Fibroblast of gingiva (primary cell): ENCODE measurements at places on chromosomes 6 and 20.

DNA sequence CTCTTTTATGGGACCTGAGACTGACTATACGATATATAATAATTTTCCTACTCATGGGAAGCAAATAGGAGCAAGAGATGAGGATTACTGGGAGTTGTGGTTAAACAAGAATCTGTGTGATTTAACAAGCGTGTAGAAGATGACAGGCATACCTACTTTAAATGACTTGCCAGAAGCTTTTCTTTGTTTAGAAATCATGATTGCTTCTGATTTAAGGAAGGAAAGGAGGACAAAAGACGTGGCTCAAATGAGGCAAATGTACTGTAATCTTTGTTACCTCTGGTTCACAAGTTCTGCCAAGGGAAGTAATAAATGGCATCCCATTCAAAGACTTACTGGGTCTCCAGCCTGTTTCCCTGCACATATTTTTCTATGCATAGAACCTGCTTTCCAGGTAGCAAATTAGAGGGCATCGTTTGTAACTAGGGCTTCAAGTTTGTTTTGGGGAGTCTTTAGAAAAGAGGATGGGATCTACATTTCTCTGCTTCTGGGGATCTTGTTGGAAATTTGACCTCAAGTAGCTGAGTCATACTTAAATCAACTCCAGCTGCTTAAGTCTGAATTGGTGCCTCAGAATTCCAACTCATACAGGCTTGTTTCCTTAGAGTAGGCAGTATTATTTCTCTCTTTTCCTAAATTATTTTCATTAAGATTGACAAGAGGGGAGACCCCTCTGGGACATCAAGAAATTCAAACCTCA, 2.9 kb upstream of the TRMT11 start:
- DNase-seq: peak; percentile 72

GRCh38 chr20:10965936-10966470, 292.2 kb upstream of the JAG1 start:
- DNase-seq: peak; percentile 11

GRCh38 chr6:150176152-150176551, 33.3 kb downstream of the PPP1R14C start:
- DNase-seq: no peak

- DNase-seq: no peak
Measured at GRCh38 chr6:3381233-3381921, 75.5 kb downstream of the SLC22A23 start.

GRCh38 chr6:139539852-139540251, 165.4 kb upstream of the CITED2 start:
- peak; percentile 94 for DNase-seq

- DNase-seq: no peak
Measured at GRCh38 chr6:33174784-33175183, 17.5 kb downstream of the COL11A2 start.

- DNase-seq: peak; percentile 70
Measured at GRCh38 chr6:15026832-15027231, 219.0 kb upstream of the JARID2 start.

DNA sequence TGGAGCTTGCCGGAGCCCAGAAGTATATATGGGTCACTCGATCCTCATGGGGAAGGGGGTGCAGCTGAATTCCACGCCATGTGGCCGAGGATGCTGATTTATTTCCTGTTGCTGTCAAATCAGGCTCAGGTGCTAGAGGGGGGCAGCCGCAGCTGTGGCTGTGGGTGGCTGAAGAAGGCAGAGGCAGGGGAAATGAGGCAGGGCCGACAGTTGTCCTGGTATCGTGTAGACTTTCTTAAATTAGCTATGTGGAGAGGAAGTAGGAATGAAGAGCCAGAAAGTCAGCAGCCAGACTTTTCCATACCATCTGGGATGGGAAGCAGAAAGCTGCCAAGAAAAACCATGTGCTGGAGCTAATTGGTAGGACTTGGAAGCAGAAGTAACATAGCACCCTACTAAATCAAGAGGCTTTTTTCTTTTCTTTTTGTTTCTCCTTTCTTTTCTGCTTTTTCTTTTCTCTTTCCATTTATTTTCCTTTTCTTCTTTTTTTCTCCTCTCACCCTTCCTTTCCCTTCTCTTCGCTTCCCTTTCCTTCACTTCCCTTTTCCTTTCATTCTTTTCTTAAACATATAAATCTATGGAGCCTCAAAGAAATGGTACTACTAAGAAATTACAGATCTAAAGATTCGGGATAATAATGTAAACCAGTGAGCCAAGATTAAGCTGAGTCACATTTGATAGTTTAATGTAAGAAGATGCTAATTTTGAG, 90.6 kb upstream of the CD83 start:
- no peak for DNase-seq
